ENCODE measurements at places on chromosomes 5 and 9.

DNA sequence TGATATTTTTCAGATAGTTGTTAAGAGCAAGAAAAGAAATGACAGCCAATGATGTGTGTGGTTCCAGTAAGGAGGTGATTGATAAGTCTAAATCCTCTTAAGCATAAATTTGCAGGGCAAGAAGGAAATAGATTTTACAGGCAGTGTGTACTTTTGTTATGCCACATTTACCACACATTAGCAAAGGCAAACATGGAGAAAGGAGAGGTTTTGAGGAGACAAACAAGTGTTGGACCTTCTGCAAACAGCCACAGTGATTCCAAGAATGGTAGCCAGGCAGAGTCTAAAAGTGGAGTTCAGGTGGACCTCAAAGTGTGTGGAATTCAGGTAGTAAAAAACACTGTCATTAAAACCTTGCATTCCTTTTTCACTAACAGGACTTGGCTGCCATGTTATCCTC, 295.9 kb upstream of the ITGA1 start:
- no peak for DNase-seq

DNA sequence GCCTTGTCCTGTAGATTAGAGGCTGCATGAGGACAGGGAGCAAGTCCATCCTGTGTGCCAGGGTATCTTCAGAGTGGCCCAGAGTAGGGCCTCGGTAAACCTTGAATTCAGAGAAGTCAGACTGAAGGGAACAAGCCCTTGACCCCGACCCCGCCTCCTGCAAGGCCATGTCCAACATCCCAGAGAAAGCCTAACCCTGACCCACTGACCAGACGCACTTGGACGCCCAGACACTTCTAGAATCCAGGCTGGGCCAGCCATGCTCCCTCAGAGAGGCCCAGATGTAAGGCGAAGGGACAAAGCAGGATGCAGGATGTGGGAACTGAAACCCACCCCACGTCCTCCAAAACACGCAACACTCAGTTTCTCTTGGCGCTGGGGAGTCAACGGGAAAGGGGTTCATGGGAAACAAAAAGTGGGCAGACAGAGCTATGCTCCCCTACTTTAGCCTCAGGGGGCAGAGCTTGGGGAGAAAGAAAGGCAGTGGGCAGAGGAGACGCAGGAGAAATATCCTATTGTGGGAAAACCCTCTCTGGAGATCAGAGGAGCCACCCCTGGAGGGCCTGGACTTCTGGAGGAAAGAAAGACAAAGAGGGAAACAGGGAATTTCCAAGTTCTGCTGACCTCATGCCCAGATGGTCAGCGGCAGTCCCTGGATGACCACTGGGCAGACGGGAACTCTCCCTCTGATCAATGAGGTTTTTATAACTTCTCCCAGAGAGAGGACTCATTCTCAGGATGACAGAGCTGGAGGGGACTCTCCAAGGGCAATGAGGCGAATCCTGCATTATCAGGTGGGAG, 13.0 kb downstream of the TNIP1 start:
- DNase-seq = no peak

GRCh38 chr5:125298258-125298657, 551.8 kb upstream of the ZNF608 start:
- no peak for DNase-seq

- no peak for DNase-seq
Observed at GRCh38 chr9:89591274-89592212, 13.3 kb upstream of the GADD45G start.

- no peak for DNase-seq
Observed at GRCh38 chr5:108382784-108383330, 959 bp upstream of the FBXL17 start.

GRCh38 chr5:88693071-88693932, 189.7 kb downstream of the MEF2C start:
- DNase-seq = peak; percentile 59

DNA sequence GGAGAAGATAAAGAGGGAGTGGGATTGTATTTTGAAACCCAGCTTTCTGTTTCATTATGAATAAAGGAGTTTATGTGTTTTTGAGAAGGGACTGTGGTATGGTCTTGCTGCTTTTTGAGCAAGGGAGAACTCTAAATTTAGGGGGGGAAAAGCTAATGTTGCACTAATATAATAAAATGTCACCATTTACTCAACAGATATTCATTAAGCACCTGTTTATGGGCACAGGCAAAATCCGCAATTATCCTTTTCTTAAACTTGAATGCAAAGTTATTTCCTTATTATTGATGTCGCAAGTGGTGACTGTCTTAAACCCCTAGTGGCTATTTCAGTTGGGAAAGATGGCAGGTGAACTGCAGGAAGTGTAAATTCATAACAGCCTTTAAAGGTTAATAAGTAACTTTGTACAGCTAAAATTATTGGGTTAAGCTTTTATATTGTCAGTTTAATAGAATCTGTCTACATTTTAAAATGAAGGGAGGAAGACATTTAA, 1.5 kb downstream of the CDC42SE2 start:
- DNase-seq = no peak

DNA sequence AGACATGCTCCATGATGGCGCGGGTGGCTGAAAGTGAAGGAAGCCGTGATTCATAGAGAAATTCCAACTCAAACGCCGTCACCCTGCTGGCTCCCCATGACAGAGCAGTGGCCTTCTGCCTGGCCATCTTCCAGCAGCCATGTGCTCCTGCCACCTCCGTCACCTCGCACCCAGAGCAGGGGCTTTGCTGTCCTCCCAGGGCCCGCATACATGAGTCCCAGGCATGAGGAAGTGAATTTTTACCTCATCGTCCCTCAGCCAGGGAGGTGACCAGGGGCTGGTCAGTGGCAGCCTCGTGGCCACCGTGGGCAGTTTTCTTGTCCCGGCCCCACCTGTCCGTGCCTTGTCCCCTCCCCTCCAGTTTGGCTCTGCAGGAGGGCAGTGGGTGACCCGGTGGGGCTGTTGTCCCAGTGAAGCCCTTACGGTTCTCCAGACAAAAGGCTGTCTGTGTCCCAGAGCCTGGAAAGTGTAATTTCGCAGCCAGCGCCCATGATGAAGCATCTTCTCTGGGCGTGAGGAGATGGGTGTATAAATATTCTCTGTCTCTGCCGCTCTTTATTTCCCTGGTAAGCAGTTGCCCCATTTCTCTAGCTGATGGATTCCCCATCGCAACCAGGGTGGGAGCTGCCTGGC, 124.0 kb upstream of the LMX1B start:
- no peak for DNase-seq

DNA sequence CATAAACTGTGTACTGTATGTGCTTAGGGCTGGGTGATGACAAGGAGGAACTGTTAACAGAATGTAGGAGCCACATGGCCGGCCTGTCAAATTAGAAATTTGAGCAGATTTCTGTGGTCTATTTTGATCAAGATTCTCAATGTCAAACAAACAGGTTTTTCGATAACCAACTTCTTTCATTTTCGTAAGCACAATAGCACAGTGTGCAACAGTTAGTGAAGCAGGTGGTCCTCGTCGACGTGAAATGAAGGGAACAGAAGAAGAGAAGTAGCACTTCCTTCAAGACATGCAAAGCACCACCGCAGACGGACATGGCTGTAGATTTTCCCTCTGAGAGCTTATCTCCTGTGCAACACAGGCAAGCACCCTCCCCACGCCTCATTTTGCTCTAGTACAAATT, 252.1 kb downstream of the CRB2 start:
- no peak for DNase-seq

DNA sequence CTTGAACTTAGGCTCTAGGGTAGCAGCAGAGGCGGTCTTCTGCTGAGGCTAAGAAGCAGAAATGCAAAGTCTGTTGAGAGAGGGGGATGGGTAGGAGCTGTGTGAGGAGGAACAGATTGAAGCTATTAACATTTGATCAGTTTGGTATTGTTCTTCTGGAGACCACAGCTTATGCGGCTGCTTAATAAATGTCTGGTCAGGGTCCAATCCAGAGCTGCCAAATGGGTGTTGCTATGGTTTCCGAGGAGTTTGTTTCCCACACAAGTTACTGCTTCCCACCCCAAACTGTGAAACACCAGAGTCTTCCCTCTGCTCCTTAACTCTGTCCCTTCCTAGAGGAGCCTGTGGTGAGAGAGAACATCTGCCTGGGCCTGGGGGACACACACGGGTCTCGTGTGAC, 142.2 kb upstream of the KLF4 start:
- no peak for DNase-seq

DNA sequence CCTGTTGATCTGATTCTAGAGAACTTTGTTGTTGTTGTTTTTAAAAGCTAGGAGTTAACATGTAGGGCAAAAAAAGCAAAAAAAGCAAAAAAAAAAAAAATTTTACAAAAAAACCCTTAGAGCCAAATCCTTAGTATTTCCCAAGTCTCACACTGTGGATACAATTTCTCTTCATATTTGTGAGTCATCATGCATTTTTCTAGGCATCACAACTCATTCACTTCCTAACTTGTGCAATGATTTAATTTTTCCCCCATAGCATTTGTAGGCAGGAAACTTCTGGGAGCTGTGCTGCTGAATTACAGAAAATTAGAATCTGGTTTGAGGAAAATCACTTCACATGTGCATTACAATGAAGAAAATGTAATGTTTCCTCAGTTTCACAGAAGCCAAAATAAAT, 91.9 kb downstream of the MARCHF3 start:
- no peak for DNase-seq

- no peak for DNase-seq
Observed at GRCh38 chr5:39691993-39692392, 267.2 kb upstream of the DAB2 start.

All from WTC11 (cell line).